ENCODE measurements at places on chromosomes 6 and 20.

DNA sequence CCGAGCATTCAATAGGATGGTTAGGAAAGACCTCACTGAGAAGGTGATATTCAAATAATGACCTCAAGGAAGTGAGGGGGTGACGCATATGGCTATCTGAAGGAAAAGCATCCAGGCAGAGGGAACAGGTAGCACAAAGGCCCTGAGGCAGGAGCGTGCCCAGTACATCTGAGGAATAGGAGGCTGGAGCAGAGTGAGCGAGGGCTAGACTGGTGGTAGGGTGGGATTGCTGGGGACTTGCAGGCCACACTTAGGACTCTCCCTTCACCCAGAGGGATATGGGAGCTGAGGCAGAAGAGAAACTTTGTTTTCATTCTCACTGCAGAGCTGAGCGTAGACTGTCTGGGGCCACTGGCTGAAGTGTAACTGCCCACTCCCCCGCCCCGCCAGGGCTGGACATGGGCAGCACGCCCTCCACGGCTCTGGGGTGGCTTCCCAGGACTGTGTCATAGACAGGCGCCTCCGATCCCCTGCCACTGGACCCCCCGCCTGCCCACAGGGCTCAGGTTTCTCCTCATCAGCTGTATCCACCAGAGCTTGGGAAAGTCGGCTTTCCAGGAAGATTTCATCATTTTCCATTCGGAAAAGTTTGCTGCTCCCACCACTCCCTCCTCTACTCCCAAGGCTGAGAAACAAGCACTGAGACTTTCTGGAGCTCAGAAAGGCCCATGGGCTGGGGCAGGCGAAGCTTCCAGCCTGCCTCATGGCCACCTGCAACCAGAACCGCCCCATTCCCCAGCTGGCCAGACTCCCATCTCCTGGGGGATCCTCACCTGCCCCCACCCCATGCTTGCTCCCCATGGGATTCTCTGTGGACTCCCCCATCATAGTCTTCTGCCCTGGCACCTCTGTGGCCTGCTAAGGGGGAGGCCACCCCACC is 142.6 kb downstream of the MRPL14 start:
- DNase-seq, result no peak

DNA sequence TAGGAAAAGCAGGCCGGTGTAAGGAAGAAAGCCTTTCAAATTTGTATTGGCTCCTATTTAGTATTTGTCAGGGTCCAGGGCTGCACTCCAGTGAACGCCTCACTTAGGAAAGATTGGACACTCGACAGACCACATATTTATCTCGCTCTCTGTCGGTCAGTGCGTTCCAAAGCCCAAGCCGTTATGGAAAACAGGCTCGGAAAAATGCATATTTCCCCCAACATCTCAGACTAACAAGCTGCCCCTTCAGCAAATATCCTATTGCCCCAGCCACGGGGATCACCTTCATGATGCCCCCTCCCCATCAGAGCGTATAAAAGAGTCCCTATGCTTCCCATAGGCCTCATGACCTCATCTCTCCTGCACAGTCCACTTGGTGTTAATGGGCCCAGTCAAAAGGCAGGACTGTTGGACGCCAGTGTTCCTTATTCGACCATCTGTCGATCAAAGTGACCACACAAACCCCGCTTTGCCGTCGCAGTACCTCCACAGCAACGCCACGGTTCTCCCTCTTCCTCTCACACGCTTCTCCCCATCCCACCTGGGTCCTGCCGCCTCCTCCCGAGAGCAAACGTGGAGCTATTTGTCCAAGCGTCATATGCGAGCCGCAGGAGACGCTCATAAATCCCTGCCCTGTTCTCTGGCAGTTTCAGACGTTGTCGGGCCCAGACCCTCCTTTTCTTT is 63.3 kb downstream of the NPEPL1 start:
- no peak for DNase-seq

DNA sequence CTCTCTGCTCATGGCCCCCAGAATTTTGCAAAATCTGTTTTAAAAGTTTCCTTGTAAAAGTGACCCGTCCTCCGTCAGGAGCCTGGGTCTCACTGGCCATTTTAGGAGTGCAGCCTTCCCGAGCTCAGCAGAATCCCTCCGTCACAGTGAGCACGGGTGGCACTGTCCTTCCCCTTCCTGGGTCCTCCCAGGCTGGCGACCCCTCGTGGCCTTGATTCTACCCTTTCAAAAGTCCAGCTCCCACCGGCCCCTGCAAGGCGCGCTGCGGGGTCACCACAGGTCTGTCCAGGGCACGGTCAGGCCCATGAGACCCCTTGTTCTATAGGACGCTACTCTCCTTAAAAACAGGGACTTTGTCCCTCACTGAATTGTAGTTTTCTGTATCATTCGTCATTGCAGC is 112.7 kb downstream of the PSMB1 start:
- DNase-seq, result no peak

DNA sequence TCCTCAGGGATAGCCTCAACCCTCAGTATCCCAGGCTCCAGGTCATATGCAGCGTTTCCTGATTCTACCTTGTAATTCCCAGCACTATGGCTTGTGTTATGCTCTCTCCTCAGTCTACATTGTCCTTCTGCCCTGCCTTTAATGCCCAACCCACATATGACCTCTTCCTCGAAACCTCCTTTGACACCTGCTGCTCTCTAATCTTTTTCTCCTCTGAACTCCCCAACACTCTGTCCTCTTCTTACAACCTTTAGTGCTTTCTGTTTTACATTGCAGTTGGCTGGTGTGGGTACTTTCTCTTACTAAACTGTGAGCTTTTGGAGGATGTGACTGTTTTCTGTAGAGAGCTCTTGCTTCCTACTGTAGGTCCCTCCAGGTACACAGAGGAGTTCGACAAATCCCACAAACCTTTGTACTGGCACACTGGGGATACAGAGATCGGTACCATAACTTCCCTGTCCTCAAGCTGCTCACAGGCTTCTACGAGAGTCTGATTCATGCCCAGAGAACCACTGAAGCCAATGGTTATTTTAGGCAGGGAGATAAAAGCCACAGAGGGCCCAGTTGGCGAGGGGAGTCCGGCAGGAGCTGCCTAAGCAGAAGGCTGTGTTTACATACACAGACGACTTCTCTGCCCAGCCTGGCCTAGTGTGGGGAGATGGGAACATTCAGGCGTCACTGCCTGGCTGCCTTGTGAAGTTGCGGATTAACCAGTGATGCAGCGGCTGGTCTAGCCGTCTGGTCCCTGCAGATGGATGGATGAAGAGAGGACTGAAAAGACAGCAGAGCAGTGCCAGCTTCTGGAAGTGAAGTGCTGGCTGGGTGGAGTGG is 8.4 kb upstream of the EPB41L1 start:
- DNase-seq, result no peak

DNA sequence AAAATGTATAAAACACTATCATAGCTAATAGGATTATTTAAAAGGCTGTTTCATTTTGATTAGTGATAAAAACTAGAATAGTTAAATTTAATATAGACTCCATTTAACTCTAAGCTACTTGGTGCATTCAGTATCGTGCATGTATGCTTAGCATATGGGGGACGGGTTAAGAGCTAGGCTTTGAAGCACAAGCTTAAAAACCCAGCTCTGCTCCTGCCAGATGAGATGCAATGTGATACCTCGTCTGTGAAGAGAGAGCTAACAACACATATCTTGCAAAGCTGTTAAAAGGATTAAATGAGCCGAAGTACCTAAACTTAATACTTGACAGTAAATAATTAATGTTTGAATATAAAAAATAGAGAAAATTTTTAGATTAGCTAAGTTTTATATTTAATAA is 42.2 kb downstream of the DTNBP1 start:
- peak; percentile 24 for DNase-seq

DNA sequence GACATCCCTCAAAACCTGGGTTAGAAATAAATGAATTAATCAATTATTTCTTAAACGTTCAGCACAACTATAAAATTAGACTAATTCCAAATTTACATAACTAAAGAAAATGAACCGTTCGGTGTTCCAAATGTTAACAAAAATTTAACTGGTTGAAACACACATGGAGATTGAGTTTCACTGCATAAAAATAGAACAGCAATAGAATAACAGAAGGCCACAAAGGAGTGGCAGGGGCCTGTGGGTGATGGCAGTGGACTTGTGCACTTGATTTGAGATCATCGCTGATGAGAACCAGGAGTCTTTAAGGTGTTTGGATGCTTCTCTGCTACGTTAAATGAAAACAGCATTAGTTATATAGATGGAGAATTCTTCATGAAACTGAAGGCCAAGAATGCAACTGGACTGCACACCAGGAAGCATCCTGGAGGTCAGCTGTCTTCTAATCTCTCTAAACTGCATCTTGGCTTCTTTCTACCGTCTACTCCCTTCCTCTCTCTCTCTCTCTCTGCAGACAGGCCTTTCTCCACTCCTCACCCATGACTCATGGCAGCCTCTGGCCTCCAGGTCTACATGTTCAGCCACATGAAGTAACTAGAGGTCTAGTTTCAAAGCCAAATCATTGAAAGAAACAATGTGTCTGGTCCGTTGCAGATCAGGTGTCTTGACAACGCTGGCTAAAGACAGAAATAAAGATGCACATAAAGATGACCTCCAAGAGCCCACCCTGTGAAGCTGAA is 111.3 kb downstream of the SIM1 start:
- DNase-seq, result peak; percentile 33

DNA sequence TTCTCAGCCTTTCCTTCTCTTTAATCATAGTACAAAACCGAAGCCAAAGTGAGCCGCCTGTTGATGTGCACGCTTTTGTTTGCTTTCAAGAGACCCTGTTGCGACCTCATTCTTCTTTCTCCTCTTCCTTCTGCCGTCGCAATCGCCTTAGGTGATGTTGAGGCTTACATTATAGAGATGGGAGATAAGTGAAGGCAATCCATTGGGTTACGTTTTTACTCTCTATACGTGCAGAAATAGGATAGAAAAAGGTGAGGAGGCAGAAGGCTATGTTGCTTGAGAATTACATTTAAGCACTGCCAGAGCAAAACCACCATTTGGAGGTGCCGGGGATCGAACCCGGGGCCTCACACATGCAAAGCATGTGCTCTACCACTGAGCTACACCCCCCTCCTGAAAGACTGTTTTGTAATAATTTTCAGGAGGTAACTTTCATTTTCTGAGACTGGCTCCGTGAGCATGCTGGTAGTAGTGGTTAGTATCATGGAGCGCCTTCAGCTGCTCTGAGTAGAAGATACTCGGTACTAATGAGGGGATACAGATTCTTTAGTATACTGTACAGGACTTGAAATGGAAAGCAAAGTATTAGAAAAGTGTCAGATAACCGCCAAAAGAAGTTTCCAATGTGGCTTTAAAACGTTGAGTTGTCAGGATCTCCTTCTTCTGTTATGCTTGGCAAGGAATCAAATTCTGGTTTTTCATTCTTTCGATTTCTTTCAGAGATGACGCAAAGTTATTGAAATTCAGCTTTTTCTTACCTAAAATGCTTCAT is 165.6 kb downstream of the TRIM27 start:
- peak; percentile 86 for DNase-seq

- DNase-seq, result no peak
These were observed 74.0 kb downstream of the ANKRD6 start for GRCh38 chr6:89506716-89507617.

- DNase-seq, result no peak
These were observed 118.0 kb downstream of the OPRM1 start for GRCh38 chr6:154157082-154157481.

DNA sequence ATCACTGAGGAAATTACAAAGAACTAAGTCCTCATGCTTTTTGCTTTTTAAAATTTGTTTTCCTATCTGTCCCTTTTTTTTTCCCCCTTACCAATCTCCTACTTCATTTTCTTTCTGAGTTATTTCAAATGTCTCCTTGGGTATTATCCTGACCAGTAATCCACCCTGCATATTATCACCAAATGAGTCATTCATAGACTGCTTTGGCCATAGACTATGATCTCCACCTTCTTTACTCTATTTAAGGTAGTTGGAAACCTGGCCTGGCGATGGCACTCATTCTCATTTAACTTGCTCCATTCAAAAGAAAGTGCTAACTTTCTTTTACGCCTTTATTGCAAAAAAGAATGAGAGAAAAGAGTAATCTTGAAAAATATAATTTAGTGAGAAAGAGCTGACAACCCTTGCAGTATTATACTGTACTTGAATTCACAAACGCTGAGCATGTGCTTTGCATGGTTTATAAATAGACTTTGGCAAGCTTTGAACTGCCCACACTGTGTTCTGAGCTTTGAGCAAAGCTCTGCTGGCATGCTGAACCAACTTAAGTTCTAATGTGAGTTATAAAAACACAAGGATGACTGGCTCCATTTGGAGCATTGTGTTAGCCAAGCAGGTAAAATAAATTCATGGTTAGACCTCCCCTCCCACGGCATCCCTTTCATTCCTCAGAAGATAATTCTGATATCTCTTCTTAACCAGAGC is 198.9 kb downstream of the NKAIN2 start:
- no peak for DNase-seq

DNA sequence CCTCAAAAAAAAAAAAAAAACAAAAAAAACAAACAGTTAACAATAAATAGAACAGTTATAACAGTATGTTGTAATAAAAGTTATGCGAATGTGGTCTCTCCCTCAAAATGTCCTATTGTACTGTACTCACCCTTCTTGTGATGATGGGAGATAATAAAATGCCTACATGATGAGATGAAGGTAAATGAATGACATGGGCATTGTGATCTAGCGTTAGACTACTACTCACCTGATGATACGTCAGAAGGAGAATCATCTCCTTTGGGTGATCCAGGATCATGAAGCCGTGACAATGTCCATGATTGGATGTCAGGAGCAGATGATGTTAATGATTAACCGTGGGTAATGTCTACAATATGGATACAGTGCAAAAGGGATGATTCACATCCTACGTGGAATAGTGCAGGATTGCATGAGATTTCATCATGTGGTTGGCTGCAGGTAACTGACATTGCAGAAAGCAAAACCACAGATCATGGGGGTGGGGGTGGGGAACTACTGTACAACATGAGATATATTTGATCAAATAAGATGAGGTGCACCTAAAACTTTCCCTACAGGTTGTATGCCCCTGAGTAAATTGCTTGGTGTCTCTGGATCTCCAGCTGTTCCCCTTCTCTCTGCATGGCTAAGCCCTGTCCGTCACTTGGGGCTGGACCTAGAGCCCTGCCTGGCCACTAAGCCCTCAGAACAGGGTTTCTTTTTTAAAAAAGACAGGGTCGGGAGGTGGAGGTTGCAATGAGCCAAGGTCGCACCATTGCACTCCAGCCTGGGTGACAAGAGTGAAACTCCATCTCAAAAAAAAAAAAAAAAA is 6.2 kb upstream of the RBCK1 start:
- peak; percentile 50 for DNase-seq

DNA sequence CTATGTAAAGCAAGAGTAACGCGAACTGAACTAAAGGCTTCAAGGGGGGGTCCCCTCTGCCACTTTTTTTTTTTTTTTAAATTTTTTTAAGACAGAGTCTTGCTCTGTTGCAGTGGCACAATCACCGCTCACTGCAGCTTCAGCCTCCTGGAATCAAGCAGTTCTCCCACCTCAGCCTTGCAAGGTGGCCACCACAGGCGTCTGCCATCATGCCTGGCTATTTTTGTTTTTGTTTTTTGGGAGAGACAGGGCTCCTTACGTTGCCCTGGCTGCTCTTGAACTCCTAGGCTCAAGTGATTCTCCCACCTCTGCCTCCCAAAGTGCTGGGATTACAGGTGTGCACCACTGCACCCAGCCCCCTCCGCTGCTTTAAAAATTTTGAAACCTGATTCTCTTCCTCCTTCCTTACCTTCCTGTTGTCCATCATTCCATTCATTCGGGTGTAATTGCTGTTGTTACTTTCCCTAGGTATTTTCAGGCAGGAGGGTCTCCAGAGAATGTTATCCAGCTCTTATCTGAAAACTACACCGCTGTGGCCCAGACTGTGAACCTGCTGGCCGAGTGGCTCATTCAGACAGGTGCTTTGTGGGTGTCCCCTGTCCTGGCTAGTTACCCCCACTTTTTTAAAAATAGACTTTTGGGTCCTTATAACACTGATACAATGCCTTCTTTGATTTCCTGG is 5.4 kb downstream of the NELFCD start:
- no peak for DNase-seq

GRCh38 chr6:37706749-37707148 is 9.1 kb upstream of the MDGA1 start:
- DNase-seq, result no peak

GRCh38 chr20:61815176-61815575 is 250.5 kb downstream of the TAF4 start:
- DNase-seq, result no peak
